Ureter (tissue), 1 donor: ENCODE measurements at places on chromosomes 5 and 9. TPM values are rescaled to one million over a fixed set of nuclear protein-coding genes. Genes with fewer than 3 reads are reported as not detected.

Gene HAVCR1
- 0.44 TPM for total RNA-seq

Gene FGF1
- total RNA-seq: not detected

Gene SLC36A2
- total RNA-seq: not detected

Gene CDO1
- 3.5 TPM for total RNA-seq

Gene SPOCK1
- total RNA-seq: 15.6 TPM

Gene ENG
- 83.6 TPM for total RNA-seq

Gene GABRB2
- total RNA-seq: 0.34 TPM

Gene TERT
- not detected for total RNA-seq

Gene RNF224
- total RNA-seq: 0.34 TPM

Gene SH3RF2
- 9.5 TPM for total RNA-seq

Gene PCA3
- total RNA-seq: not detected

Gene C9orf50
- total RNA-seq: not detected

Gene ATOSB
- total RNA-seq: 11.5 TPM

DNA sequence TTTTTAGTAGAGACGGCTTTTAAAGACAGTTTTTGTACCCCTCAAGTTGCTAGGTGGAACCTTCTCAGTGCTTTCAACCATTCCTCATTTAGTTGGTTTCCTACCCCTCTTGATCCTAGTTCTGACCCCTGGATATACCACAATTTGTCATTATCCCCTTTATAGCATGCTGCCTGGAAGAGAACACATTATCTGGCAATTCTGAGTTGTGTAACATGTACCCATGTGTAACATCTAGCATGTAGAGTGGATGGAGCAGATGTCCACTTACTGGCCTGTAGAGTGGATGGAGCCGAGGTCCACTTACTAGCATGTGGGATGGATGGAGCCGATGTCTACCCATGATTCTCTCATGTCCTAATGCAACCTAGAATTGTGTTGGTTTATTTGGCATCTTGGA is 7.5 kb downstream of the SLC36A1 start:
- DNase-seq: no peak

GRCh38 chr5:171592076-171592475 is 172.6 kb downstream of the FGF18 start:
- DNase-seq: no peak

- DNase-seq: peak; percentile 41
Observed at GRCh38 chr5:6359555-6360322, 18.6 kb downstream of the MED10 start.

- no peak for DNase-seq
Observed at GRCh38 chr9:127567730-127568617, 44.1 kb upstream of the STXBP1 start.

DNA sequence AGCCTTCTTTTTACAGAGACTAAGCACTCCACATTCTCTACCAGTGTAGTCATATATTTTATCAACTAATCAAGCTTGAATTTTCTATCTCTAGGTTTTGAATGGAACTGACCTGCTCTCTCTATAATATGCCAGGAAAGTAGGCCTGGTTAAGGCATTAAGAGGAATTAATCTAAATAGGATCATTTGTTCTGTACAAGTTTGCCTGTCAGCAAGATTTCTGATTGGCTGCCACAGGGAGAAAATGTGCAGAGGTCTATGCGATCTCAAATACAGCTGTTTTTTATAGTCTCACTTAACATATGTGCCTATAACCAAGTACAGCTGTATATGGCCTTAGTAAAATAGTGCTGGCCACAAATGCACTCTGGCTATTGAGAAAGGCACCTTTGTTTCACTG is 418.8 kb downstream of the KDM4C start:
- no peak for DNase-seq

DNA sequence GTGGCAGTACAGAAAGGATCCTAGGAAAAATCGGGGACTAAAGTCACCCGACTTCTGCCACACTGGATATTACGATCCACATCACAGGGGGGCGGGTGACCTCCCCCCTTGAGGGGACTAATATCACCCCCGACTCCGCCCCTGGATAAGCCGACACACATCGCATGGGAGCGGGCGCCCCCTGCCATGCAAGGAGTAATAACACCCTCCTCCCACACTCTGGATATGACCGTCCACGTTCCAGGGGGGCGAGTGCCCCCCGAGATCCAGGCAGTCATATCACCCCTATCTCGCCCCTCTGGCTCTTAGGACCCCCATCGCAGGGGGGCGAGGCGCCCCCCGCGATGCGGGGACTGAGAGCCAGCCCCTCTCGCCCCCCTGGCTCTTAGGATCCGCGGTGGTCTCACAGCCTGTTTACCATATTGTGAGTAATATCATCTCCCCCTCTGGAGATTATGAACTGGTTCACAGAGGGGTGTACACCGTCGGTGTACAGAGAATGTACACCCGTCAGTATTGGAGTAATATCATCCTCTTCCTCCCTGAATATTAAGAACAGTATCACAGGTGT is 423.0 kb downstream of the DIRAS2 start:
- DNase-seq: no peak

- no peak for DNase-seq
Observed at GRCh38 chr9:19188771-19189170, 41.7 kb upstream of the DENND4C start.

- DNase-seq: no peak
Observed at GRCh38 chr5:75053054-75053303, 621 bp upstream of the GCNT4 start.

DNA sequence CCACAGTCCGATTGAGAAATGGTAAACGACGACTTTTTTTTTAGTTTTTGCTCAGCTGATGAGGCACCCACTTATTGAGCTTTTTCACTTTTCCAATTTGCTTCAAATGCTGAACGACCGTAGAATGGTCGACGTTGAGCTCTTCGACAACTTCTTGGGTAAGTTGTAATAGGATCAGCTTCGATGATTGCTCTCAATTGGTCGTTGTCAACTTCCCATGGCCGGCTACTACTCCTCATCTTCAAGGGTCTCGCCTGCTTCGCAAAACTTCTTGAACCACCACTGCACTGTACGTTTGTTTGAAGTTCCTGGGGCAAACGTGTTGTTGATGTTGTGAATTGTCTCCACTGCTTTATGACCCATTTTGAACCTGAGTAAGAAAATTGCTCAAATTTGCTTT is 35.7 kb downstream of the NSD1 start:
- DNase-seq: peak; percentile 7

DNA sequence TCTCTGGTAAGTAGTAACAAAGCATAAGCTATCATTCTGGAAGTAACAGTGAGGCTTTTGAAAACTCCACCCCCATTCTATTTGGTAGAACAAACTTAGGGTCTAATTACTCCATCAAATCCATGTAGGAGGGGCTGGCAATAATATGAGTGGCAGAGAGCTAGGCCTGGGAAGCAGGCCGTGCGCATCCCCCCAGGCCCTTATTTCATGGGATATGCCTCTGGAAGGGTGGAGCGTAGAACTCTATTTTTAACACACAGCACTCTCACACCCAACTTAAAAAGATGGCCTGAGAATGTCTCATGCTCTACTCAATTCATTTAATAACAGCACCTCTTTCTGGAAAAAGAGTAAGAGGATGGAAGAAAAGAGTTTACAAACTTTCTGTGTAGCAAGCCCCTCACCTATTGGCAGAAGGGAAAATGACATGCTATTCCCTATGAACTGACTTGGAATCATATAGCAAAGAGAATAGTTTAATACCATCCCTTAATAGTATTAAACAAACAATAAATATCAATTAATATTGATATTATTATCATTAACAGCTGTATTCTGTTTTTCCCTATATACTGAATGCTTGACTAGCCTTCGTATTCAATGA is 233.2 kb downstream of the KCTD16 start:
- no peak for DNase-seq

GRCh38 chr9:120383611-120383998 is 196.4 kb downstream of the CDK5RAP2 start:
- DNase-seq: no peak

- no peak for DNase-seq
Observed at GRCh38 chr5:94700592-94700991, 82.1 kb downstream of the SLF1 start.

DNA sequence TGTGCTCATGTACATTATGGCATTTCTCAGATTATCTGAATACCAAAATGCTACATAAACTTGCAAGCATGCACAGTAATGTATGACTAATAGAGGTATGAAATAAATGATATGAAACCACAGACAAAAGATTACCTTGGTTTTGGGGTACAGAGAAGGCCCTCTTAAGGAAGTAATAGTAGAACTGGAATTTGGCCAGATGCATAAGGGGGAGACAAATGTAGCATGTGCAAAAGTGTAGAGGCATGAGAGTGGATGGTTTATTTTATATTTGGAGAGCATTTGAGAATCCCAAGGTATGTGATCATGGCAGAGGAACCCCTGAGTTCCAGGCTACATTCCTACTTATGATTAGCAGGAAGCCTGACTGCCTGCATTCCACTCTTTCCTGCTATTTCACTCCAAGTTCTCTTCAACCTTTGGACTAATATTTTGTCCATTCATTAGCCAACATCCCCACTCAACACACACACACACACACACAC is 74.2 kb downstream of the MAMDC2 start:
- DNase-seq: no peak

- no peak for DNase-seq
Observed at GRCh38 chr9:128933731-128934130, 12.9 kb downstream of the PHYHD1 start.

GRCh38 chr5:175059687-175060211 is 335.4 kb downstream of the MSX2 start:
- DNase-seq: peak; percentile 55

DNA sequence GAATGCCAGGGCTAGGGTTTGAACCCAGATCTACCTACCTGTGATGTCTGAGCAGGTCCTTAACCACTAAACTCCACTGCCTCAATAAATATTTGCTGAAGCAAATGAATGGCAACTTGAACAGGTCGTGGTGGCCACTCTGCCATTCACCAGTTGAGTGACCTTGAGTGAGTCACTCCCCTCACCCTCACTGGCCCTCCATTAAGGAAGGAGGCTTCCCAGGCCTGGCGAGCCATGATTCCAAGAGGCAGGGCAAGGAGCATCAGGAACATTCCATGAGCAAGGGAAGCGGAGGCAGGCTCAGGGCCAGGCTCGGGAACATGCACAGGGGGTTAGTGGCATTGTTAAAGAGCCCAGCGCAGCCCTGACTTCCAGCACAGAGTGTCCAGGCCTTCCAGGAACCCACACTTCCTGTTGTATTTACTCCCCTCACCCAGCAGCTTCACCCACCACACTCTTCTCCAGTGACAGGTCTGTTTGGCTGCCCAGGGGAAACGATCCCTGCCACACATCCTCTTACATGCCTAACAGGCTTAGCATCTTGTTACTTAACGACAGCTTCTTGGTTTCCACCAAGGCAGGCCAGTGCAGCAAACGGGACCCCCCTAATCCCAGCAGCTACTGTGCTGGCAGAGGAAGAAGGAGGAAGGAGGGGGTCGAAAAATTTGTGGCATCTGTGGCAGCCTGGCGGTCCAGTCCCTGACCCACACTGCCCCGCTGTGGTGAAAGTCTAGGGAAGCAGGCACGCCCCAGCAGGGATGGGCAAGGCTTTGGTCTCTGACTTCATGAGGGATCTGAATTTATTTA is 43.7 kb upstream of the TTC1 start:
- DNase-seq: peak; percentile 55

DNA sequence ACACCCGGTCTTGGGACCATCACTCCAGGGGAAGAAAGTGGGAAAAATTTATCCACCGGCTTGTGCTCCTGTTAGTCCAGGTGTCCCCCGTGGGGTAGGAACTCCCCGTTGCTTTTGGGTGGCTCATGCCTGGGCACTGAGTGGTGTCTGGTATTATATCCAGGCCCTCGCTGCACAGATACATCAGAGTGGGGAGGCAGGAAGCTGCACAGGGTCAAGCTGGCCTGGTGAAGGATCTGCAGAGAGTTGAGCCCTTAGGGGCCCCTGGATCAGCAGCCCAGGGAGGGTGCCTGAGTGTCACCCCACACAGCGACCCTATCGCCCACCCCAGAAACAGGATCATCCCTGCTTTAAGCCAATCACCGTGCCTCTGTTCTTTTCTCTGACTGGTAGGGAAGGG is 24.4 kb upstream of the COL5A1 start:
- peak; percentile 29 for DNase-seq

DNA sequence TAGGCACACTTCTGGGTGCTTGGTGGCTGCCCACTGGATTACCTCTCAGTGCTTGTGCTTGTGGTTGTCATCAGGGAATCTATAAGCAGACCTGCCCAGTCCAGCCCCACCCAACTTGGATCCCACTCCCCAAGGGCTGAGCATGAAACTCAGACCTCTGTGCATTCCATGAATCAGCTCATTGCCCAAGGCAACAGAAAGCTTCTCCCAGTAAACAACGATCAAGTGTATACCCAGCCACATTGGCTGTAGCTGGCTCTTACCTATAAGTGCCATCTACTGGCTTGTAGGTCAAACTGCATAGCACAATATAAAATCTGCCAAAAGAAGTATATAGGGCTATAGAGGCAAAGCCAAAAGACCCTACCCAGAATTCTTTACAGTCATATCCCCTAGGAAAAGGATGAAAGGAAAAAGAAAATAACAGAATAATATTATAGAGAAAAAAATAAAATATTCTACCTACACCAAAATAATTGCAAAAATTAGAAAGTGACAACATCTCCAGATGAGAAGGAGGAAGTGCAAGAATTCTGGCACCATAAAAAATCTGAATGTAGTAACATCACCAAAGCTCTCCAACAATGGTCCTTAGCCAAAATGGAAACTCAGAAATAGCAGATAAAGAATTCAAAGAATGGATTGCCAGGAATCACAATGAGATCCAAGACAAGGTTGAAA is 321.0 kb upstream of the TRPC7 start:
- no peak for DNase-seq

GRCh38 chr5:88419931-88420330 is 151.3 kb upstream of the TMEM161B start:
- no peak for DNase-seq

GRCh38 chr9:90969021-90969675 is 167.5 kb downstream of the SYK start:
- no peak for DNase-seq

- no peak for DNase-seq
Observed at GRCh38 chr5:67842806-67843205, 372.8 kb upstream of the PIK3R1 start.

- DNase-seq: no peak
Observed at GRCh38 chr5:109719978-109720377, 30.3 kb downstream of the MAN2A1 start.

DNA sequence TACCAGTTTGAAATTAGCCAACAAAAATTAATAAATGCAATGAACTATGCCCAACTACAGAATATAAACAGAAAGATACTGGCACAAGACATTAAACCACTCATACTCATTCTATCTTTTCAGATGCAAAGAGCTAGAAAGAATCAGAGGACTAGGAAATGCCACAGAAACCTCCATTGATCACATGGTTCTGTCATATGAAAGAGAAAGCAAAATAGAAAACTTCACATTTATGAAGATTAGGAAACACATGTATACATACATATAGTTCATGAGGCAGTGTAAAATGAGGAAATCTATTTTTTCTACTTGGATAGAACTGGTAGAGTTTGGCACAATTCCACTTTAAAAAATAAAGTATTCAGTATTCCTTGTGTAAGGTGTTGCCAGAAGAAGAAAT is 275.1 kb upstream of the PTGER4 start:
- no peak for DNase-seq

- DNase-seq: no peak
Observed at GRCh38 chr9:135574331-135574730, 12.8 kb downstream of the PAEP start.
